T-helper 1 cell (primary cell): ENCODE measurements at places on chromosomes 16 and 17.

DNA sequence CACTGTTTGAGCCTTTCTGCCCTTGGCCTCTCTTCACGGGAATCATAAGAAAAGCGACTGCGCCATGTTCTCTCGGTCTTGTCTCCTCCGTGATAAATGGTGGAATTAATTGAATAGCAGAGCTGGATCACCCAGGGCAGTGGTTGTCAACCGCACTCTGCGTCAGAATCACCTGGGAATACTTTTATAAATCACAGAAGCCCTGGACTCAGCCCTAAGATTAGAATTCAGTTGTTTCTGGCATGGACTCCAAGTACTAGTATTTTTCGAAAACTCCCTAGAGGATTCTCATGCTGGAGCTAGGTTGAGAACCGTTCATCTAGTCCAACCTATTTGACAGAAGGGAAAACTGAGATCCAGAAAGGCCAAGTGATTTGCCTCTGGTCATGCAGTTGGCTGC is 64.1 kb downstream of the SPACA3 start:
- no peak for DNase-seq

GRCh38 chr16:57795431-57795878 is 6.8 kb downstream of the KIFC3 start:
- DNase-seq: no peak

DNA sequence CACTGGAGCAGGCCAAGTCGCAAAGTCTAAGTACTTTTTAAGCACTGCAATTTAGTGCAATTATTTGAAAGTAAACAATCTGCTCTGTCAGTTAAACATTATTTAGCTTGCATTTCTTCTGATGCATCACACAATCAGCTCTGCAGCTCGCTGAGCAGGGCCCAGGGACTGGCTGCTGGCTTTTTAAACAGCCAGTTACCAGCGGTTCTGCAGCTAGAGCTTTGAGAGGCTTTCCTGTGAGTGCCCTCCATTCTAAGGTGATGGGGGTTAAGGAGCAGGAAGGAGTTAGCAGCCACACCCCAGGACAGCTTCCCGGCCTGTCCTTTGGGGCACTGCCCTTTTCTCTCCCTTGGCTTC is 154.3 kb downstream of the SALL1 start:
- DNase-seq: no peak

DNA sequence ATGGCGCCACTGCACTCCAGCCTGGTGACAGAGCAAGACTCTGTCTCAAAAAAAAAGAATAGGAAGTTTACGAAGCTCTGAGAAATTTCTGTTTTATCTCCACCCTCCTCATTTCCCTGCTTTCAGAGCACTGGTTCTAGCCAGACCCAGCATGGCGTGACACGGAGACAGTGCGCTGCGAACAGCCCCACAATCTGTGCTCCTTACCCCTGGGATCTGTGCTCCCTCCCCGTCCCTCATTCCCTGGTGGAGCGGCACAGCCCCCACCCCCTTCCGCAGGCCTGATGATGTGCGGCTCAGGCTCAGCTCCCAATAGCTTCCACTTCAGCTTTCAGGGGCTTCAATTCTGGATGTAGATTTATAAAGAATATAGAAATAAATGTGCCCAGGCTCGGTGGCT is 56.1 kb upstream of the ENDOV start:
- DNase-seq: no peak

- peak; percentile 3 for DNase-seq
Measured at GRCh38 chr16:48284772-48285409, 37.6 kb upstream of the ABCC11 start.

- DNase-seq: no peak
Measured at GRCh38 chr17:45976755-45977505, 22.1 kb upstream of the STH start.

GRCh38 chr17:39636927-39637736 is at the start of gene STARD3:
TSS of gene STARD3 (plus strand) at chr17:39637144. CDS start at chr17:39653532, 16,388 bp downstream.
- peak; percentile 88 for DNase-seq

DNA sequence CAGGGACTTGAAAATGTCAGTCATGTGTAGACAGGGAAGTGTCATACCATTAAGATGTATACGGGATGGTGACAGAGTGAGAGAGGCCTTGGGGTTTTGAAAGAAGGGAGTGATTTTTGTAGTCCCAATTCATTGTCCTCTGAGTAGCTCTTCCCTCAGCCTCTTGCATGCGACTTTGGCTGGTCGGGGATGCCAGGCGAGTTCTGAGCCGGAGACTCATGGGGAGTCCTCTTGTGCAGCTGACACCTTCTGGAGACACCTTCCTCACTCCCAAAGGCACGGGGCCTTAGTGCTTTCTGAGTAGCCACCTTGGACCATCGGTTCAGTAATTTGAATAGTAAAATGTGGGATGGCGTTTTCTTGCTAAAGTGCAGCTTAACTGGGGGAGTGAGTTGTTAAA is 144.7 kb downstream of the PRKCA start:
- DNase-seq: no peak

- DNase-seq: peak; percentile 22
Measured at GRCh38 chr16:83994087-83994486, 26.0 kb downstream of the NECAB2 start.

GRCh38 chr16:26189536-26189935 is 497.8 kb downstream of the HS3ST4 start:
- no peak for DNase-seq

DNA sequence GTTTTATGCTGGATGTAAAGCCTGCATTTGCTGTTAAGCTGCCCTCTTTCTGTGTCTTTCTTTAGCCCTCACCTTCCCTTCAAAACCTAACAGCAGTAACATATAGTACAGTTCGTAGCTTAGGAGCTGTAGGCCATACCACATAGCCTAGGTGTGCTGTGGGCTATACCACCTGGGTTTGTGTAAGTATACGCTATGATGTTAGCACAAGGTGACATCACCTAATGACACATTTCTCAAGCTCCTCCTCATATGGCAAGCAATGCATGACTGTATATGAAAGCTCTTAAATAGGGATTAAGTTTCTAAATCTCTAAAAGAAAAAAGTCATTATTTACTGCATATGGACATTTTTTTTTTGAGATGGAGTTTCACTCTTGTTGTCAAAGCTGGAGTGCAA is 57.8 kb upstream of the TMEM97 start:
- DNase-seq: no peak

- no peak for DNase-seq
Measured at GRCh38 chr17:19544366-19544765, 10.7 kb downstream of the SLC47A1 start.

DNA sequence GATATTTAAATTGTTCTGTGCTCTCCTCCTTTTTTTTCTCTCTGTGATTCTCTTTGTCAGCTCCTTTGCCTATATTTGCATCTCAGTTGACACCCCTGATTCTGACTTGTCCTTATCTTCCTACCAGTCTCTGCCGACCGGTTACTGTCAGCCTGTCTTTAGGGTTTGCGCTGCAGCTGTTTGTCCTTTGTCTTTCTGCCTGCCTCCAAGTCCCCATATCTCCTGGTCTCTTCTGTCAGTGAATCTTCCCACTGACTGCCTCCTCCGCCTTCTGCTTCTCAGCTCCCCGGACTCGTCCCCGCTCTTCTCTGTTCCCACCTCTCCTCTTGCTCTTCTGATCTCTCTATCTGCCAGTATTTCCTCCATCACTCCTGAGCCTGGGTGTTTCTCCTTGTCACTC is 5.2 kb downstream of the TLCD2 start:
- DNase-seq: no peak

- no peak for DNase-seq
Measured at GRCh38 chr16:88390265-88390664, 7.5 kb downstream of the ZNF469 start.

DNA sequence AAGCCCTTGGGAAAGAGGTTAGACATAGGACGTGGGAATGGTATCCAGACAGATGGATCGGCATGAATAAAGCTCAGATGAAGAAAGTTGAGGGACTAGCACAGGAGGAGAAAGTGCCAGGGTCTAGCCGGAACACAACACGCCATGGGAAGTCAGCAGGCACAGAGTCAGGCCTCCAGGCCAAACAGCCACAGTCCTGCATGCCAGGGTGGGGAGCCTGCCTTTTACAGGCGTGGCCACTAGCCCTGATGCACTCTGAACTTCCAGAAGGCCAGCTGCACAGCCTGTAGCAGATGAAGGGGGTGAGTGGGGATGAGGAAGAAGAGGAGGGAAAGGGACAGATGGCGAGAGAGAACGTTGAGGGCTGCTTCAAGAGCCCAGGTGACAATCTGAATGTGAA is 5.2 kb downstream of the B9D1 start:
- DNase-seq: no peak

DNA sequence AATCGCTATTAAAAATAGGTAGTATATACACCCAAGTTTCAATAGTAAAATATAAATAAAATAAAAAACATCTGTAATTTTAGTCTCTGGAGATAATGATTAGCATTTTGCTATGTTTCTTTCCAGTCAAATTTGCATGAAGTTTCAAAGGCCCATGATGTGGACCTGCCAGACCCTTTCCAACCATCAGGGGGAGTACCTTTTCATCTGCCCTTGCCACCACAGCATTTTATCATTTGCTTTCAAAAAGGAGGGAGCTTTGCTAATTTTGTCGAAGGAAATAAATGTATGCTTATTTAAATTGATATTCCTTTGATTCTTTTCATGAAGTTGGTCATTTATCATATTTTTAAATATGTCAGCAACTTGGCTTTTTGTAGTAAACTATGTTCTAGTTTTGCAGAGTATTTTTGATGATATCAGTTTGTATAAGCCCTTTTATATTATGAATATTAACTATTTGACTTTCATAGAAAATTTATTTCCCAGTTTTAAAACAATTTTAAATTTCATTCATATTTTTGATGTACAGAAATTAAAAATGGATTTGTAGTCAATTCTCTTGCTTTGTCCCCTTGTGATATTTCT is 115.2 kb upstream of the NETO2 start:
- no peak for DNase-seq

GRCh38 chr16:5024632-5025031 is 9.1 kb downstream of the NAGPA start:
- DNase-seq: no peak

DNA sequence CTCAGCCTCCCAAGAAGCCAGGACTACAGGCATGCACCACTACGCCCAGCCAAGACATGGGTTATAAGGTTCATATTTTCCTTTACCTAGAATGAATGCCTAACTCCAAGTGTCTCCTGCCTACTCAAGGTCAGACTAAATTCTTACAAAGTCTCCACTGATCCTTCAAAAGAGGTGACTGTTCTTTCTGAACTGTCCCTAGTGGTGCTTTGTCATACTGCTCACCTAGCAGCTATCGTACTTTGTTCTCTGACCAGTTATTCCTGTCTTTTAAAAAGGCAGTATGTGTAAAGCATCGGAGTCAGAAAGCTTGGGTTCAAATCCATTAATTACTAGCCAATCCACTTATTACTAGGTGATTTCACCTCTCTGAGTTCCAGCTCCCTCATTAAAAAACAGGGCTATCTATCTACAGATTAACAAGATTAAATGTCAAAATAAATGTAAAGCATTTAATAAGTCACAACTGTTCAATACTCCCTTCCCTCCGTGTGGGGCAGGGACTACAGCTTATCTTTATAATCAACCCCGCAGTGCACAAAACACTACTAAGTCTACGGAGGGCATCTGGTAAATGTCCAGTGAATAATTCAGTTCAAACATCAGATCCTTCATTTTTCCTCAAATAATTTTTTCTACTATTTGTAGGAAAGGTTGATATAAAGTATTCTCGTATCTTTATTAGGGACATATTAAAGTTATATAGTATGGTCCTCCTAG is 20.0 kb upstream of the ITGA2B start:
- DNase-seq: no peak

DNA sequence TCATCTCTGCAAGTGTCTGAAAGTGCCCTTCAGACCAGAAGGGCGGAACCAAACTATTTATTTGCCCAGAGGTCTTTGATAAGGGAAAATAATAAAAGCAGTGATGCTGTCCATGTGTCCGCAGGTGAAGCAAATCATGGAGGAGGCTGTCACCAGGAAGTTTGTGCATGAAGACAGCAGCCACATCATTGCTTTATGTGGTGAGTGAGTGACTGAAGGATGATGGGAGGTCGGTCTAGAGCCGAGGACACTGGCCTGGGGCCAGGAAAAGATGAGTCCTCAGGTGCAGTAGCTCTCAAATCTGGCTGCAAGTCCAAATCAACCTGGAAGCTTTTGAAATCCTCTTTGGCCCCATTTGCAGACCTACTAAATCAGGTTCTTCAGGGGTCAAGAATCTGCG is 6.1 kb downstream of the SGSM2 start:
- DNase-seq: no peak

GRCh38 chr16:2210386-2211365 is at the start of gene BRICD5:
TSS of gene BRICD5 (minus strand) at chr16:2210863. CDS start at chr16:2210833, 30 bp downstream.
- DNase-seq: no peak

DNA sequence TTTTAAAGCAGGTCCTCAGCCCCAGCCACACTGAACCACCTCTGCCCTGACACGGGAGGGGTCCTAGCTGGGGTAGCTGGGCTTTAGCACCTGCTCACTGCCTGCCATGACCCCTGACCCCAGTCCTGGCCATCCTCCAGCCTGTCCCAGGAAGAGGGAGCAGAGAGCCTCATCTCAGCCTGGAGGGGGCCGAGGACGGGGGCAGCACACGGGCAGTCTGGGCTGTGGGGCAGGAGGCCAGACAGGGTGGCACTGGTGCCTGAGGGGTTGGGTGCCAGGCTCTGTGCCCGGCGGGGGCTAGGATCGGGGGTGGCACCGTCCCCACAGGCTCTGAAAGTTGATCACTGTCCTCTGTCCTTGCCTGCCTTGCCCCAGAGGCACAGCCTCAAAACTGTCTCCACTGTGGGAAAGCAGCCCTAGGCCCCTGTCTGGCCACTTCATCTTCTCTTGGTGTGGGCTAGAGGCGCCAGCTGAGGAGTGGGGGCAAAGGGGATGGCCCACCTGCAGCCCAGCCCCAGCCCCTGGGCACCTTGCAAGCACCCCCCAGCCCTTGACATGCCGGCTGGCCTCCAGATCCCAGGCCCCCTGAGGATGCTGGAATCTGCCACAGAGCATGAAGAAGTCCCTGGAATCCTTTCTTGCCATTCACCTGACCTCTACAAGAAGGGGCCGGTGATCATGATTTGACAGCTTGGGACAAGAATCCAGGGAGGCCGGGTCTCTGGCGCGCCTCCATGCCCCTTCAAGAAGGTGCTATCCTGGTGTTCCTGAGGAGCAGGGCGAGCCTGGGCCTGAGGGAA is 15.7 kb downstream of the ENDOV start:
- DNase-seq: no peak

DNA sequence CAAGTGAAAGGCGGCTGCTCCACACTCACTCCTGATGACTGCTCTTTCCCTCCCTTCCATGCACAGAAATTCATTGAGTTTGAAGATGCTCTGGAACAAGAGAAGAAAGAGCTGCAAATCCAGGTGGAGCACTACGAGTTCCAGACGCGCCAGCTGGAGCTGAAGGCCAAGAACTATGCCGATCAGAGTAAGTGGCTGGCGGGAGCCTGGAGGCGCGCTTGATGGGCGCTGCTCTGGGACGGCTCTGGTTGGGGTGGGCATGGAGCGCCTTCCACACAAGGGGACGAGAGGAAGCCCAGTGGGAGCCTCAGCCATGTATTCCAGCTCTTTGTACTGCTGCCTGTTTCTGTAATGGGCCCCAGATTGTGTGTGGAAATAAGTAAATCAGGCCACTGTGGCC is 18.5 kb downstream of the MAPK8IP3 start:
- DNase-seq: no peak

DNA sequence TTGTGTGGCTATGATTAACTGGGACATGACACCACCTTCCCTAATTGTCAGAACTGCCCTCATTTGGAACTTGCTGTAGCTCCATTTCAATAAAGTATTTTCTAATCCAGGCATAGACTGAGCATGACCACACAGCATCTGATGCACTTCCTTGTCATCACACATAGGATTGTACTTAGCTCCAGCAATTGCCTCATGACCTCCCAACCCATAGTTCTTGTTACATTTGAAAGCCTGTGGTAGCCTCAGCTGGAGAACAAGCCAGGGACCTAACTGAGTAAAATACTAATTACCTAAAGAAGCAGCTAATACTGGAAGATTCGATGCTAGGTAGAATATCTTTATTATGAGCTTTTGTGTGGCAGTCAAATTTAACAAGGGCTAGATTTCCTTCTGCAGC is 187.3 kb upstream of the KIF2B start:
- DNase-seq: no peak
